ENCODE measurements at places on chromosomes 1 and 21.

DNA sequence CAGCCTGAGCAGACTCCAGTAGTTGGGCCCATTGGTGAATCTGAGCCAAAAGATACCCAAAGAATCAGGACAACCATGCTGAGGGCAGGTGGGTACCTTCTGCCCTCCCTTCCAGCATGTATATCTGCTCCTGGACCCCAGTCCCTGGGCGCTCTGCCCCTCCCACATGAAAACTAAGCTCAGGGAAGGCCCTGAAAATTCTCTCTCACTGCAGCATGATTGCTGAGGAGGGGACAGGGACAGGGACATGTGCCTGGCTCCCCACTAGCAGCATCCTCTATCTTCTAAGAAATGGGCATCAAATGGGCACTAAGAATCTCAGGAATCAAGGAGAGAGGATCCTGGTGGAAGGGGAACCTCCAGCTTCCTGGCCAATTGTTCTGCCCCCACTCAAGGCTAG is 446.0 kb downstream of the MATN1 start:
- no peak for DNase-seq

DNA sequence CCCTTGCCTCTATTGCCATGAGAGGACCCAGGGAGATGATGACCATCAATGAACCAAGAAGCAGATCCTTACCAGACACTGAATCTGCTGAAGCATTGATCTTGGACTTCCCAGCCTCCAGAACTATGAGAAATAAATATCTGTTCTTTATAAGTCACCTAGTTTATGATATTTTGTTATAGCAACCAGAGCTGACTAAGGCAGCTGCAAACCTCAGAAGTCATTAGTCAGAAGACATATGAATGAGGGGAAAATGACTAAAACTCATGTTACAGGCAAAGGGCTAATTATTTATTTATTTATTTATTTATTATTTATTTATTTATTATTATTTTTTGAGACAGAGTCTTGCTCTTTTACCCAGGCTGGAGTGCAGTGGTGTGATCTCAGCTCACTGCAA is 321.1 kb downstream of the TGFB2 start:
- DNase-seq, result no peak

DNA sequence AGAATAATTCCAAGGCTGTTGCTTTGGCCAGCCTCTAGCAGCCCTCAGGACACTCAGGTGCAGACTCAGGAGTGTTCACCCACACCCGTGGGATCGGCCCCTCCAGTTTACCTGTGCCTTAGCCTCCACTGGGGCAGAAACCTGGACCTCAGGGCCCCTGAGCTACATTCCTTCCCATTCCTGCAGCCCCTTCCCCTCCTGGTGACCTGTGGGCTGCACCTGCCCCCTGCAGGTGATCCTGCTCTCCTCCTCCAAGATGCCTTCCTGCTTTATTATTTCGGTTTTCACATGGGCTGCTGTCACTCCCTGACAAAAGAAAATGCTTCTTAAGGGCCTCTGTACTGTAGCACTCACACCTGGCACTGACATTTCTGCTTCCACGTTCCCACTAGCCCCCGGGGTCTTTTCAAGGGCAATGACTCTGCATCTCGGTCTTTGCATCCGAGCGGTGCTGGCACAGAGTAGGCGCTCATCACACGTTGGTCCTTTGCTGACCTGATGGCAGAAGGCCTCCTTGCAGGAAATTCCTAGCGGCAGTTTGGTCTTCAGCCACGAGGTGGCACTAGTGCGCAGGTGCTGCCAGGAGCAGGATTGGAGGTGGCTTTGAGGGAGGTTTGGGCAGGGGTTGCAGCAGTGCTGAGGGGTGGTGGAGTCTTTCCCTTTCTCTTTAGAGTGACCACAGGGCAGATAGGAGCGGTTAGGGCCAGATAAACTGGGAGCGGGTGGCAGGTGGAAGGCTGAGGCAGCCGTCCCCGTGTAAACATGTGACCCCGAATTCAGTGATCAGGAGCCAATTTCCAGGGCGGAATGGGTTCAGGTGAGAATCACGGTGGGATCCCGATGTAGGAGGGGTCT is 25.3 kb upstream of the ETV3 start:
- peak; percentile 46 for DNase-seq

DNA sequence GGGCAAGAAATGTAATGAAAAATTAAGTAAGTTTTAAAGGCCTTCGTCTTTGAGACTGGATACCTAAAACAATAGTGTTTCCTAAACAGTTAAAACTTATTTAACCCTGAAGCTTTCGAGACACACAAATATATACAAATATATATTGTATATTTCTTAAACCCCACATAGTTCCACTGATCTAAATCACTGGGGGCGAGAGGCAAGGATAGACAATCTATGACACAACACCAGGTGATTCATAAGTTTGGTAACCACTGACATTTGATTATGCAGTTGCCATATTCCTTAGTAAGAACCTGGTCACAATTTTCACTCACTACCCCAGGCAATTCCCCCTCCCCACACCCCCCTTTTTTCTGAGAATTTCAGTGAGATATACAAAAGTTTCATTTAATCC is 55.3 kb upstream of the BOLA1 start:
- DNase-seq, result no peak

- DNase-seq, result no peak
These were observed 57.2 kb upstream of the SGIP1 start for GRCh38 chr1:66476774-66477173.

GRCh38 chr1:21334214-21335087 is 44.2 kb upstream of the ECE1 start:
- DNase-seq, result no peak

DNA sequence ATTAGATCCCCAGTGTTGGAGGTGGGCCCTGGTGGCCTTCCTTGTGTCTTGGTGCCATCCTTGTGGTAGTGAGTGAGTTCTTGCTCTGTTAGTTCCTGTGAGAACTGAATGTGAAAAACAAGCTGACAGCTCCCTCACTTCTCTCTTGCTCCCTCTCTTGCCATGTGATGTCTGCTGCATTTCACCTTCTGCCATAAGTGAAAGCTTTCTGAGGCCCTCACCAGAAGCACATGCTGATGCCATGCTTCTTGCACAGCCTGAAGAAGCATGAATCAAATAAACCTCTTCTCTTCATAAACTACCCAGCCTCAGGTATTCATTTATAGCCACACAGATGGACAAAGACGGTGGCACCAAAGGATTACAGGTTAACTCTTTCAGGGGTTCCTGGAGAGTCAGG is 166.1 kb upstream of the ETV3 start:
- no peak for DNase-seq

GRCh38 chr1:180267211-180267561 is 37.1 kb downstream of the LHX4 start:
- DNase-seq, result no peak

DNA sequence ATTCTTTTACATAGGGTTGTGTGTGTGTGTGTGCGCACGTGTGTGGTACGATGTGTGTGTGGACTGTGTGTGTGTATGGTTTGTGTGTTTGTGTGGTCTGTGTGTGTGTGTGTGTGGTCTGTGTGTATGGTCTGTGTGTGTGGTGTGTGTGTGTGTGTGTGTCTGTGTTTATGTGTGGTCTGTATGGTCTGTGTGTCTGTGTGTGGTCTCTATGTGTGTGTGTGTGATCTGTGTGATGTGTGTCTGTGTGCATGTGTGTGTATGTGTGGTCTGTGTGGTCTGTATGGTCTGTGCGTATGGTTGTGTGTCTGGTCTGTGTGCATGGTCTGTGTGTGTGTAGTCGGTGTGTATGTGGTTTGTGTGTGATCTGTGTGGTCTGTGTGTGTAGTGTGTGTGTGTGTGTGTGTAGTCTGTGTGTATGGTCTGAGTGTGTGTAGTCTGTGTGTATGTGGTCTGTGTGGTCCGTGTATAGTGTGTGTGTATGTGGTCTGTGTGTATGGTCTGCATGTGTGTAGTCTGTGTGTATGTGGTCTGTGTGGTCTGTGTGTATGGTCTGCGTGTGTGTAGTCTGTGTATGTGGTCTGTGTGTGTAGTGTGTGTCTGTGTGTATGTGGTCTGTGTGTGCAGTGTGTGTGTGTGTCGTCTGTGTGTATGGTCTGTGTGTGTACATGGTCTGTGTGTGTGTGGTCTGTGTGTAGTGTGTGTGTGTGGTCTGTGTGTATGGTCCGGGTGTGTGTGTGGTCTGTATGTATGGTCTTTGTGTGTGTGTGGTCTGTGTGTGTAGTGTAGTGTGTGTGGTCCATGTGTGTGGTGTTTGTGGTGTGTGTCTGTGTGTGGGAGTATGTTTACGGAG is 46.8 kb downstream of the RHOU start:
- DNase-seq, result no peak

GRCh38 chr1:246068619-246069509 is 438.2 kb downstream of the SMYD3 start:
- no peak for DNase-seq

- no peak for DNase-seq
These were observed 71.0 kb downstream of the LEPR start for GRCh38 chr1:65491472-65491871.

- no peak for DNase-seq
These were observed 3.4 kb upstream of the HRNR start for GRCh38 chr1:152227310-152227928.

DNA sequence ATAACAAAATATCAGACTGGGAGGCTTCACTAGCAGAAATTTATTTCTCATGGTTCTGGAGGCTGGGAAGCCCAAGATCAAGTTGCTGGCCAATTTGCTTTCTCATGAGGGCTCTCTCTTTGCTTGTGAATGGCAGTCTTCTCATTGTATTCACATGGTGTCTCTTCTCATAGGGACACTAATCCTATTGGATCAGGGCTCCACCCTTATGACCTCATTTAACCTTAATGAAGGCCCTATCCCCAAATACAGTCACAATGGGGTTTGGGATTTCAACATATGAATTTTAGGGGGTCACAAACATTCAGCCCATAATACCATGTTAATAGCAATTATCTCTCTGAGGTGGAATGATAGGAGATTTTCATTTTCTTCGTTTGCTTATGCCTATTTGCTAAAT is 25.3 kb downstream of the TCEA3 start:
- DNase-seq, result no peak

- DNase-seq, result no peak
These were observed 57.9 kb downstream of the BRINP2 start for GRCh38 chr1:177228693-177229065.

DNA sequence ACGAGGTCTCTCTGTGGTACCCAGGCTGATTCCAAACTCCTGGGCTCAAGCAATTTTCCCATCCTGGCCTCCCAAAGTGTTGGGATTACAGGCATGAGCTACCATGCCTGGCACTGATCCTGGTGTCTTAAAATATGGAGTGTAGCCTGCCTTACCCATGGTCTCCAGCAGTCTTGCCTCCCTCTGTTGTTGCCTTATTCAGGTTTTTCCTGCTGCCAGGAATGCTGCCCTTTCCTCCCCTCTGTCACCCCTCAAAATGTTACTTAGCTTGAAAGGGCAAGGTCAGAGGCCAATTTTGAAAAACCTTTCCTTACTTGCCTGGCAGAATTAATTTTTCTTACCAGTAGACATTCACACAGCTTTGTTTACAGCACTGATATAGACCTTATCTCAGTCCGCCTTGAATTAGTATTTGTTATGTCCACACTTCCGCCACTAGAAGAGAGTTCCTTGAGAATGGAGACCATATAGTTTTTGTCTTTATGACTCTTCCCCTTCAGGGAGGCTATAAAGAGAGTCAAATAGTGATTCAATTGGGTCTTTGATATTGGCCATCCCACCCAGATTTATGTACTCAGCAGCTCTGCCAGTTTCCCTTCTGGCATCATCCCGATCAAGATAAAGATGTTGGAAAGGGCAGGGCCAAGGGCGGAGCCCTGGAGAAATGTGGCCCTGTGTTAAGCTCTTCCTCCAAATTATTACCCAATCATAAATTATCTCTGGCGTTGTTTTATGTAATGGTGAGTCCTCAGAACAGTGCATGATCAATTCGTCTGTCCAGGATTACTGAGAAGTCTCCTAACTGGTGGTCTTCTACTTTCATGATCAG is 38.8 kb downstream of the C1orf21 start:
- DNase-seq, result no peak

- no peak for DNase-seq
These were observed 139.1 kb upstream of the FMN2 start for GRCh38 chr1:239952348-239953308.

DNA sequence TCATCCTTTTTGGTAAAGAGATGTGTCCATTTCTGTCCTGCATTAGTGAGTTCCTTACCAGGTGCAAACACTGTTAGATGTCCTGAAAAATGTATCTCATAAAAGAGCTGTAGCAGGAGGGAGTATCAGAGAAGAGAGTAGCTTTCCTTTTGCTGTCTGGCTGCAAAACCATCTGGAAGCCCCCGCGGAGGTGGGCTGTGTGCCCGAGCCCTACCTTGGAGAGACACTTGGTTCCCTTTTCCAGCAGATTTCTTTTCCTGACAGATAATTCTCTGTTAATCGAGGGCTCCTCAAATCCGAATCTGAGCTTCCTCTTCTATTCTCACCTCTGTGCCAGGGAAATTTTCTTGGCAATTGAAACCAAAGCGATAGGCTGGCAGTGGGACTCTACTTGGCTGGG is 53.0 kb downstream of the KIF26B start:
- DNase-seq, result no peak

GRCh38 chr1:201025571-201026002 is 2.1 kb upstream of the KIF21B start:
- no peak for DNase-seq

- DNase-seq, result no peak
These were observed 52.2 kb downstream of the FHAD1 start for GRCh38 chr1:15299179-15299578.

- peak; percentile 18 for DNase-seq
These were observed 1.4 kb downstream of the TRAPPC10 start for GRCh38 chr21:44013380-44014088.

DNA sequence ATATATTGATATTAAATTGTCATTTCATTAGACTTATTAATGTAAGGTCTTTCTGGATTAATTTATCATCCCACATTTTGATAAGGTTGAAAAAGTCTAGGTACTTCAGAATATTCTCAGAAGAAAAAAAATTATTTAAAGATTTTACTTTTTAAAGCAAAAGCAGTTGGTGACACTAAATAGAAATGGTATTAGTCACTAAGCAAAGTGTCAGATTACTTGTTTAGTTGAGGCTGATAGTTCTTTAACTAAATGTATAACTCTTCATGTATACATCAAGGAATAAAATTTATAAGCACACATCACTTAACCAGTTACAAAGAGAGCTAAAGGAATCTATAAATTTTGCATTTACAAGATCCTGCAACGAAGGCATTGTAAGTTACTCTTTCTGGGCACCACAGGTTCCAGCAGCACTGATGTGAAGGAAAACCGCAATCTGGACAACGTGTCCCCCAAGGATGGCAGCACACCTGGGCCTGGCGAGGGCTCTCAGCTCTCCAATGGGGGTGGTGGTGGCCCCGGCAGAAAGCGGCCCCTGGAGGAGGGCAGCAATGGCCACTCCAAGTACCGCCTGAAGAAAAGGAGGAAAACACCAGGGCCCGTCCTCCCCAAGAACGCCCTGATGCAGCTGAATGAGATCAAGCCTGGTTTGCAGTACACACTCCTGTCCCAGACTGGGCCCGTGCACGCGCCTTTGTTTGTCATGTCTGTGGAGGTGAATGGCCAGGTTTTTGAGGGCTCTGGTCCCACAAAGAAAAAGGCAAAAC is 101.1 kb downstream of the ADARB1 start:
- DNase-seq, result no peak

- peak; percentile 75 for DNase-seq
These were observed 54.1 kb downstream of the MRPL37 start for GRCh38 chr1:54254055-54254454.

- no peak for DNase-seq
These were observed 10.7 kb upstream of the ARHGEF11 start for GRCh38 chr1:157056269-157056668.

GRCh38 chr1:178958491-178958890 is 67.2 kb upstream of the FAM20B start:
- no peak for DNase-seq

GRCh38 chr1:188225975-188226374 is 1397.2 kb downstream of the PLA2G4A start:
- DNase-seq, result no peak

Data from NCI-H345 (cell line).